ENCODE measurements at places on chromosomes 12 and 14.

DNA sequence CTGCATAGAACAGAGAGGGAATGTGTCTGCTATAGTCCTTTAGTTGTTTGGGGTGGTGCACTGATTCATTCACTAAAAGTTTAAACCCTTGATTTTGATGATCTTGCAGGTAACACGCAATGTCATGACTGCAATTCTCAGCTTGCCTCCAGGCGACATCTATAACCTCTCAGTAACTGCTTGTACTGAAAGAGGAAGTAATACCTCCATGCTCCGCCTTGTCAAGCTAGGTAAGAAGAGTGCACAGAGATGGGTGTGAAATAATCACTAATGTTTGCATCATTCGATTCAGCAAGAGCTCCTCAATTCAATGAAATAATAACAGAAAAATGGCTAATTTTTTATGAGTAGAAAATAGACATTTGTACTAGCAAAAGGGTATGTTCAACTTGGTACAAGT is 203.7 kb downstream of the PTPRO start:
- peak; percentile 66 for DNase-seq

DNA sequence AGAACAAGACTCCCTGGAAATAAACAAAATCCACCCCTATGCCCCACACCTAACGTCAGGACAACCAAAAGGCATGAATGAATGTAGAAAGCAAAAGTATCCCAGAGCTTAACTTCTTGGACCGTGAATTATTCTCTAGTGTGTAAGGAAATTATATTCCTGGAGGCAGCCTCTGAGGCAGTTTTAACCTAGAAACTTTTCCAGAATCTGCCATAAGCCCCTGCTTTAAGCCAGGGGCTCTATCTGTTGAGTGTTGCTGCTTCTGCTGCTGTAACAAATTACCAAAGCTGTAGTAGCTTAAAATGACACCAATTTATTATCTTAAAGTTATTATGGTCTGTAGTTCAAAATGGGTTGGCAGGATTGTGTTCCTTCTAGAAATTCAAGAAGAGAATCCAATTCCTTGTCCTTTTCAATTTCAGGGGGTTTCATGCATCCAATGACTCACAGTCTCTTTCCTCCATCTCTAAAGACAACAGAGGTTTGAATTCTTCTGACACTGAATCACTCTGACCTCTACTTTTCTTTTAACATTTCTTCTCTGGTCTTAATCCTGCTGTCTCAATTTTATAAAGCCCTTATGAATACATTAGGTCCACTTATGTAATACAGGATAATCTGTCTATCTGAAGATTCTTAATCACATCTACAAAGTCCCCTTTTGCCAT is 242.7 kb downstream of the ATXN7L3B start:
- DNase-seq = no peak

GRCh38 chr14:73269729-73270531 is 32.6 kb downstream of the PAPLN start:
- DNase-seq = no peak

DNA sequence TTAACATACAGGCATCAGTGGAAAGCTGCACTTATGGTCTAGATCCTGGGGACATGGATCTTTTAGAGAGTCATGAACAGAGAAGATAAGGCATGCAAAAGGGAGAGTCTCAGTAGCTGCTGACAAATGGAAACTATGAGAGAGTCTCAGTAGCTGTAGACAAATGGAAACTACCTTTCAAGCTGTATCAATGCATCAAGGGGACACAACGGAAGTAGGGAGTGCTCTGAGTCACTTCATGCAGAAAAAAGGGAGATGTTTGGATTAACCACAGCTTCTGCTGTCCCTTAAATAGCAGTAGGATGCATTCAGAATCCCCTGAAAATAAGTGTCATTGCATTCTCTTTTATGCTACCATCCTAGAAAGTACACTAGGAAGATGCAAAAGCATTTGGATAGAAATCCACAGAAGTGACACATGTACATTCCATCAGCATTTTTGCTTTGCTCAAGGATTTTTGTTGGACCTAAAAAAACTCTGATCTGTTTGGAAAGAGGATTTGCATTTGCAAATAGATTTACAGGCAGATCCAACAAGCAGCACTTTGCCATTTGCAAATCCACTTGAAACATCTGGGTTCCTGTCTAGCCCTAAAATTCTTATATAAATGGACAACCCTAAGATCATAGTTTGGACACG is 227.5 kb upstream of the LMO3 start:
- DNase-seq = no peak

- no peak for DNase-seq
Observed at GRCh38 chr12:89664441-89664840, 44.2 kb downstream of the ATP2B1 start.

GRCh38 chr12:116142936-116143898 is 134.3 kb downstream of the MED13L start:
- no peak for DNase-seq

DNA sequence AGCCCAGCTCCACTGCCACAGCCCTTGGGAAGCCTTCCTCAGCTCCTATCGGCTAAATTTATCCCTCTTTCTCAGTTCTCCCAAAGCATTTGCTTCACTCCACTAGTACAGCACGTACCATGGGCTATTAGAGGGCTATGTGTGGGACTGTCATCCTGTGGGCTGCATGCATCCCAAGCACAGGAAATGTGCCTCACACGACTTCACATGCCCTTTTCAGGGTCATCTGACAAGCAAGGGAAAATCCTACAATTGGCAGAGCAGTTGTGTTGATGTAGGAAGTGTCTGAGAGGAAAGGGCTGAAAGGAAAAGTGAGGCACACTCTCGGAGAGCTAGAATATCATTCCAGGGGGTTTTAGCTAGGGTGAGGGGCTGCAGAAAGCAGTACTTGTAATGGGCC is 47.6 kb downstream of the NINJ2 start:
- no peak for DNase-seq

DNA sequence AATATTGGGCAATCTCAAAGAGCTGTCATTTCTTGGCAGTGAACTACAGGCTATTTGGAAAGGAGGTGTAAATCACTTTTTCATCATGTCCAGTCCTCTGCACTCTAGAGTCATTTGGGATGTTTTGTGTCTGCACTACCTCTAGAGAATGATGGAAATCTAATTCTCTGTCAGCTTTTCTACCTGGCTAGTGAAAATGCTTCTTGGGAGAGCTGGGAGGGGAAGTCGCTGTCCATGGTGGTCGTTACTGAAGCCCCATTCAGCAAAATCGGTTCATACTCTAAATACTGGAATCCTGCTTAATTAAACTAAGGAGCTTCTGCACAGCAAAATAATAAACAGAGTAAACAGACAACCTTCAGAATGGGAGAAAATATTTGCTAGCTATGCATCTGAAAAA is 251.8 kb downstream of the APAF1 start:
- DNase-seq = no peak

DNA sequence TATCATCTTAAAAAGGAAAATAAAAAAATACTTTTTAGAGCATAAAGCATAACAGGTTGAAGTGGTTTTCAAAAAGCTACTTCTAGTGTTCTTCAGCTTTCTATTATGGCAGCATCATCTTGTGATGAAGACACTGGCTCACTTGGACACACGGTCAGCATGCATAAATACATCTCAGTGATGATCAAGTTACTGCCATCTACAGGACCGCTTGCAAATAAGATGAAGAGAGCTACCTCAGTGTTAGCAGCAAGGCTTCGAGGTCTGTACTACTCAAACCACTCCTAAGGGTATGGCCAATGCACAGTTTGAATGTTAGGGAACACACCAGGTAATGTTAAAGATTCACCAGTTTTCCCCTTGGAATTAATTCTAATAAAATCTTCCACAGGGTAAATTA is 58.8 kb downstream of the GALC start:
- peak; percentile 1 for DNase-seq

DNA sequence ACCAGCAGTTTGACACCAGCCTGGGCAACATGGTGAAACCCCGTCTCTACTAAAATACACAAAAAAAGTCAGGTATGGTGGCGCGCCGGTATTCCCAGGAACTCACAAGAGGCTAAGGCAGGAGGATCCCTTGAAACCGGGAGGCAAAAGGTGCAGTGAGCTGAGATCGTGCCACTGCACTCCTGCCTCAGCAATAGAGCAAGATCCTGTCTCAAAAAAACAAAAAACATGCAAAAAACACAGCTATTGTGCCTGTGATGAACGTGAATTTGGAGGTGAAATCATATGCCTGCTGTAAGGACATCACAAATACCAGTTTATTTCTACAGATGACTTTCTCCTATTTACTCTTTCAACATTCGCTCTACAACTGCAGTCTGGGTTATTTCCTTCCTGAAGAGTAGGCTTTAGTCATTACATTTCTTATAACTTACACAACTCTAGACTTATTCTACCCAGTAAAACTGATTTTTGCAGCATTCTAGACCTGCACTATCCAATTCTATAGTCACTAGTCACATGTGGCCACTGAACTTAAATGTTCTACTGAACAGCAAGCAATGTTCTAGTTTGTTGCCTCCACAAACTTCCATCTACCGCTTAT is 48.3 kb downstream of the HNRNPC start:
- no peak for DNase-seq

- no peak for DNase-seq
Observed at GRCh38 chr14:105865266-105865903, 339.0 kb downstream of the TMEM121 start.

DNA sequence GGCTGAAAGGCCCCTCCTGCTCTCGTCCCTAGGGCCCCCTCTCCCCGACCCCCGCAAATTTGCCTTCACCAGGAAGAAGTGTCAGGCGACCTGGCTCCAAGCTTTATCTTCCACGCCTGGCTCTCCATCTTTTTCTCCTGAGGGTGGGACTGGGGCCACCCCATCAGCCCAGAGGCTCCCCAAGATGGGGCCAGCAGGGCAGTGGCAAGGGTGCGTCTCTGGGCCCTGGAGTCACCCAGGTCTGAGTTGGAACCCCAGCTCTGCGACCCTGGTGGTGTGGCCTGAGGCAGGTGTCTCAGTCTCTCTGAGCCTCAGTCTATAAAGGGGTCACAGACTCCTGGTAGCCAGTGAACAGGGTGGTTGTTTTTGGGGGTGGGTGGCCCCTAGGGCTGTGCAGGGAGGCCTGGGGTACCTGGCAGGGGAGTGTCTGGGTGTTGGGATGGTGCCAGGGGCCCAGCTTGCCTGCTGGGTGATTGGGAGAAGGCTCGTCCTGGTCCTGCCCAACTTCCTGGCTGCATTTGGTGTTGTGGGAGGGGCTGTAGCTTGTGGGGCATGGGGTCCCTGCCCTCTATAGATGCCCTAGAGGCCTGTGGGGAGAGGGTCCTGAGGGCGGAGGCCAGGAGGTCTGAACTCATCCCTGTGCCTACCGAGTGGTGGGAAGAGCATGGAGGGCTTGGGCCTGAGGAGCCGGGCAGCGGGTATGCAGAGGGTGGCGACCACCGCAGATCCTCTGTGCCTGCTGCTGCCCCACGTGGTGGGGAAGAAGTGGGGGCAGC is 7.6 kb downstream of the KIF26A start:
- no peak for DNase-seq

- no peak for DNase-seq
Observed at GRCh38 chr14:62364800-62365280, 602.6 kb downstream of the SNAPC1 start.

DNA sequence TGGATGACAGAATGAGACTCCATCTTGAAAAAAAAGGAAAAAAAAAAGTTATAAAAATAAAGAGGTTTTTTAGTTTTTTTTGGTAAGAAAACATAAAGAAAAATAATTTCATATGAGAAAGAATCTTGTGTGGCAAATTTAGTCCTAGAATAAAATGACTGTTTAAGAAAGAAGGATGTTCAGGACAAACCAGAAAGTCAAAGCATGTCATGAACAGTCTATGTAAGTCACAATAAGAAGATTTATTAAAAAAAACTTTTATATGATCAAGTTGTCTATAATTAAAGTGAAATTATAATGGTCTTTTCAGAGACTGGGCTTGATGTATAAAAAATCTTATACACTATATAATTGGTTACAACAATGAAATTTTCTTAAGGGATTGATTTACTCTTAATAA is 68.1 kb upstream of the HECTD1 start:
- no peak for DNase-seq

DNA sequence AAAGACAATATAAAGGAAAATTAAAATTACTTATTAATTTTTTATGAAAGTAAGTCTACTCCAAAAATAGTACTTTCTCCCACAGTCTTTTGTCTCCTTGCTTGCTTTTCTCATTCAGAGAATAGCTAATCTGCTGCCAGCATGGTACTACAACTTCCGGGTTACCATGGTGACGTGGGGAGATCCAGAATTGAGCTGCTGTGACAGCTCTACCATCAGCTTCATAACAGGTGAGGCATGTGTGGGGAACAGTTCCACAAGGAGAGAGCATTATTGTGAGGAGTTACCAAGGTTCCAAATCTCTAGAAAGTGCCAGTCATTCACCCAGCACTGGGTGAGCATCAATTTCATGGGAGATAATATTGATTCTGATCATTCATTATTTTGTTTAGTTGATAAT is 197.8 kb downstream of the PTPRO start:
- DNase-seq = no peak

Measured in HT-29 (cell line).